ENCODE measurements at places on chromosomes 11 and 22.

GRCh38 chr11:60840470-60841430 is 1.2 kb upstream of the CCDC86 start:
- DNase-seq = peak; percentile 20

GRCh38 chr11:48031602-48032001 is 51.2 kb downstream of the PTPRJ start:
- no peak for DNase-seq

DNA sequence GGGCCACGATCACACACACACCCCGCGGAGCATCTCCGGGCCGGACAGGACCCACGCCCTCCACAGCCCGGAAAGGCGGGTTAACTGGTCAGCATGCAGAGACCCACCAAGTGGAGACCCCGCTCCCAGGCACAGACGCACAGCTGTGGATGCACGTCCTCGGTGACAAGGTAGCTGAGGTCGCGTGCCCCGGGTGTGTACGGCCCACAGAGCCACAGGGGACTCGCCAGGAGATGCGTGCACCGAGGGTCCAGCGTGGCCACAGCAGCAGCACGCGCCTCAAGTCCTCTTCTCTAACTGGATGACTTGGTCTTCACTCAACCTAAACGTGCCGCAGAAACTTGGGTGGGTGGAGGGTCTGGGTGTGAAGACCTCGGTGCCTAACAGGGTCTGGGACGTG is 5.5 kb downstream of the H19 start:
- DNase-seq = no peak

GRCh38 chr11:114232400-114233059 is 63.7 kb upstream of the NNMT start:
- no peak for DNase-seq

DNA sequence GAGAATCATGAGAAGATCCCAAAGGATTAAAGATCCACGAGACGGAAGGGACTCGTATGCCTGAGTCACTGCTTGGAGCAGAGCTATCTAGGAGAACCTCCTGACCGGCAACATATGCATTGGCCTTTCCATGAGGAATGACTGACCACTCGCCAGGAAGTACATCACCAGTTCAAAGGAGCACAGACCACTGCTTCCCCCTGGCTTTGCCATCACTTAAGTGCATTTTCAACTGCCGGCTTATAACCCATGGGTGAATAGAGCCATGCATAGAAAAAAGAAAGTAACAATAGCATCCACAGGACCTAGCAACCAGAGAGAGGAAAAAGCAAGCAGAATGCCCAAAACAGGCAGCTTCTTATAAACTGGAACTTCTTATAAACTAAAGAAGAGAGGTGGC is 98.3 kb upstream of the ZC3H12C start:
- no peak for DNase-seq

DNA sequence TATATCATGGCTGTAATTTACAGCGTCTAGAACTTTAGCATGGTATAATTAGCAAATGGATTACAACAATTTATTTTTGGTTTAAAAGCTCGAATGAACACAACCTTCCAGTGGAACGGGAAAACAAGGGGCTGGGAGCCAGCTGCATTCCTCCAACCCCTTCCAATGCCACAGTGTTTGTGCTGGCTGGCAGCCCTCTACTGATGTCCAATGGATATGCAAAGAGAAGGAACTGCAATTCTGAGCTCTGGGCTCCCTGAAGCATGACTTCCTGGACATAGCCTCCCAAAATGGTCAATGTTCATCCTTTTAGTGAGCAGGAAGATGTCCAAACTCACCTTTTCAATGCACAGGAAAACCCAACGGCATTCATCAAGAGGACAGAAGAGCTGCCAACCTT is 288.3 kb downstream of the TENM4 start:
- DNase-seq = no peak

DNA sequence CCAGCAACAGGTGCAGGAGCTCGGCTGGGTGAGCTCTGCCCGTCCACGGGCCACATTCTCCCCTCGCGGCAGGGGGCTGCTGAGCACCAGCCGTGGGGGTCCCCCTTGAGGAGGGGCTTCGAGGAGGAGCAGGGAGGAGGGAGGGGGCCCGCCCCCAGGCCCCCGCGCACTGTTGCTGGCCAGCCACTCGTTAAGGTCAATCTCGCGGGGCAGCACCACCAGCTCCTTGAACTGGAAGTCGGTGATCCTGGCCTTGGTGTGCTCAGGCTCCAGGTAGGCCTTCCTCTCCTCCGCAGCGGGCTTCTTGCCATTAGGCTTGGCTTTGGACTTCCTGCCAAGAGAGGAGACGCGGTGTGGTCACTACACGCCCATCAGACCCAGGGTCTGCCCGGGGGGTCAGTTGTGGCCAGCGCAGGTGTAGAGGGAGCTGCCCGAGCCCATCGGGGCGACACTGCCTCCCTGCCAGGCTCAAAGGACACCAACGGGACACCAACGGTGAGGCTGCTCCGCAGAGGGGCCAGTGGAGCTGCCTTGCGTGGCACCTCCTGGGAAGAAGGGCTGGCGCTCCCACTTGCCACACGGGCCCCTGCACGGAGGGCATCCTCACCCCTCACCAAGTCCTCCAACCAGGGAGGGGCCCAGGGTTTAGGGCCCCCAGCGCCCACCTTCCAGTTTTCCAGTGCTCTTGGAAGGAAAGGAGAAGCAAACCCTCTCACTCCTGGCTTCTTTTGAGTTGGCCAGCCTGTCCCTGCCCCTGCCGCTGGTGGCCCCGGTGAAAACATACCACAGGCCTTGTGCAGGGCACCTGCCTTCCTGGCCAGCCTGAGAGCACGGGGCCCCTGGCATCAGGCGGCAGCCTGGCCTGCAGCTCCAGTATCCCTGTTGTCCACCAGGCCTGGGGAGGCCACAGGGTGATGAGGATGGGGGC is 5.8 kb downstream of the MOB2 start:
- DNase-seq = no peak

- DNase-seq = peak; percentile 3
Observed at GRCh38 chr22:23684561-23685031, 6.2 kb upstream of the RGL4 start.

DNA sequence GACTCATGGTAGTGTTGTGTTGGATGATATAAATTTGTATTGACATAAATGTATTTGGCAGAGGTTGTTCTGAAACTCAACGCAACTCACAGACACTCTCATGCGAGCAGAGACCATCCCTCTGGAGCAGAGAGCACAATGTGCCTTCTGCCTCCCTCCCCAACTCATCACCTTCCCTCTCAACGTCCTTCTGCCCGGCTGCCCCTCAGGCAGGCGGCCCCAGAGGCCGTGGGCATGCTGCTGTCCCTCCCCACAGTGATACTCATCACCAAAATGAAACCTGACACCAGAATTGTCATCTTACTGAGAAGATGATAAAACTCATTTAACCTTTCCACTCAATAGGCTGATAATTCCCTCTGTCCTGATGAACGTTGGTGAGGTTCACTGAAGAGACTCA is 260.6 kb downstream of the ETS1 start:
- no peak for DNase-seq

GRCh38 chr11:111422494-111423249 is 43.6 kb upstream of the POU2AF1 start:
- peak; percentile 18 for DNase-seq

- no peak for DNase-seq
Observed at GRCh38 chr11:75272391-75272790, 31.8 kb downstream of the TPBGL start.

DNA sequence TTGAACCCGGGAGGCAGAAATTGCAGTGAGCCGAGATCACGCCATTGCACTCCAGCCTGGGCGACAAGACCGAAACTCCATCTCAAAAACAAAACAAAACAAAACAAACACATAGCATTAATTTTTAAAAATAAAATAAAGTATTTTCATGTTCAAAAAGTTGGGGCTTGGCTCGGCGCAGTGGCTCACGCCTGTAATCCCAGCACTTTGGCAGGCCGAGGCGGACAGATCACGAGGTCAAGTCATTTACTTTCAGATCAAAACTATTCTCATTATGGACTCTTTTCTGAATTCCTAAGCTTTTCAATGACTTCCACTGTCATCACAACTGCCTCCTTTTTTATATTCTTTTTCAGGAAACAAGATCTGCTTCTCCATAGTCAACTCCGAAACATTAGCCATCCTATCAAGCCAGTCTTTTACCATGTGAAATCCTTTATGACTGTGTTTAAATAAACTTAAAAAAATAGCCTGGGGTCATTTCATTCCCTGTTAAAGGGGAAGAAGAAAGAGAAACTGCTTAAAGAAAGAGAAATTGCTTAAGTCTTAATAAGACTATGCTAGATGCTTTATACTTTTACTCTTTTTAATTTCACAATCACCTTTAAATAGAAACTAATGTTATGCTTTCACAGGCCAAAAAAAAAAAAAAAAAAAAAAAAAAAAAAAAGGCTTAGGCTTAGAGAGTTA is 13.1 kb upstream of the CHRNA10 start:
- no peak for DNase-seq

- no peak for DNase-seq
Observed at GRCh38 chr11:72226701-72227100, 2.1 kb downstream of the INPPL1 start.

- peak; percentile 89 for DNase-seq
Observed at GRCh38 chr11:6431861-6432260, 8.9 kb downstream of the HPX start.

GRCh38 chr22:19718456-19719049 is 4.2 kb downstream of the SEPTIN5 start:
- DNase-seq = no peak

- no peak for DNase-seq
Observed at GRCh38 chr11:61357233-61357893, 4.3 kb downstream of the CYB561A3 start.

DNA sequence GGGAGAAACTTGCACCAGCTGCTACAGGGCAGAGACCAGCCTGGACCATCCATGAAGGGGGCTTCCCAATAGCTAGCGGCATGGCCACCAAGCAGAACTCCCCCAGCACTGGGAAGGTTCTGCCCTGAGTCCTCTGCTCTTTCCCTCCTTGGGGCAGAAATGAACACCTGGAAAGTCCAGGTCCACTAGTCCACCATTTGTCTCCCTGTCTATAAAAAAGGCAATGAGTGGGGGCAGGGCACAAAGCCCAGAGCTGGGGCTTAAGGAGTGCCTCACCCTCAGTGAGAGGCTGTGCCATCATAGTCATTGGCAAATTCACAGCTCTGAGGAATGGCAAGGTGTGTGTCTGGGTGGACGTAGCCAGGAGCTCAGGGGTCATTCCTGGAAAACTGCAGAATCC is 420.3 kb downstream of the SOX6 start:
- DNase-seq = no peak

DNA sequence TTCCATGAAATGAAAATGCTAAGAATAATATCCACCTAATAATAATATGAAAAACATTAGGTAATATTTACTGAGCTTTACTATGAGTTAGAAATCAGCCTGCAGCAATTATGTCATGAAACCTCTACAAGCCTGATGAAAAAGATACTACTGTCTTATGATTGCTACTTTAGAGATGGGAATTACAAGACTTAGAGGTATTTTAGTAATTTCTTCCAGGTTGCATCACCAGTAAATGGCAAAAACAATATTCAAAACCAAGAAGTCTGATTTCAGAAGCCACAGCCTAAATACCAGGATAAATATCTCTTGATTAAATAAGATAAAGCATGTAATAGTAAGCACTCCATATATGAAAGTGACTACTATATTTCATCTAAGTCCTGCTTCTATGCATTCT is 13.8 kb downstream of the OR5B21 start:
- DNase-seq = peak; percentile 40

- DNase-seq = no peak
Observed at GRCh38 chr11:20912922-20913512, 243.6 kb downstream of the NELL1 start.

DNA sequence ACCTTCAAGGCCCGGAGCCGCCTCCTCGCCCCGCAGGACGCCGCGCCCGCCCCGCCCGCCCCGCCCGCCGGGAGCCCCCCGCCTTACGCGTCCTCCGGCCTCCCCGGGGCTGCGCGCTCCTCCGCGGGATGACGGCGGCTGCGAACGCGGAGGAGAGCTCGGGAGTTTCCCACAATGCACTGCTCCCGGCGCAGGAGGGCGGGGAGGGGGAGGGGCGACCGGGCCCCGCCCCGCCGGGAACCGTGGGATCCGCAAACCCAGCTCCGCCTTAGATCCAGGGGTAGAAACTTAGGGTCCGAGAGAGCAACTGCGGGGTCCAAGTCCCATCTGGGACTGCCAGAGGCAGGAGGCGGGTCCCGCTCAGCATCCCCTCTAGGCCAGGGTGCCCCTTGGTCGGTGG is at the start of gene CEND1:
CEND1 (minus strand) TSS at position 148 of the 400 bp plus-strand sequence. CDS start 1,514 bp downstream, outside the sequence.
- no peak for DNase-seq

GRCh38 chr11:66100272-66101065 is 30.4 kb downstream of the PACS1 start:
- no peak for DNase-seq

- peak; percentile 12 for DNase-seq
Observed at GRCh38 chr22:21791635-21792625, 56.3 kb upstream of the YPEL1 start.

- DNase-seq = no peak
Observed at GRCh38 chr11:6736495-6737121, 35.2 kb downstream of the OR2AG2 start.

- no peak for DNase-seq
Observed at GRCh38 chr11:93482556-93482955, 60.6 kb downstream of the SMCO4 start.

DNA sequence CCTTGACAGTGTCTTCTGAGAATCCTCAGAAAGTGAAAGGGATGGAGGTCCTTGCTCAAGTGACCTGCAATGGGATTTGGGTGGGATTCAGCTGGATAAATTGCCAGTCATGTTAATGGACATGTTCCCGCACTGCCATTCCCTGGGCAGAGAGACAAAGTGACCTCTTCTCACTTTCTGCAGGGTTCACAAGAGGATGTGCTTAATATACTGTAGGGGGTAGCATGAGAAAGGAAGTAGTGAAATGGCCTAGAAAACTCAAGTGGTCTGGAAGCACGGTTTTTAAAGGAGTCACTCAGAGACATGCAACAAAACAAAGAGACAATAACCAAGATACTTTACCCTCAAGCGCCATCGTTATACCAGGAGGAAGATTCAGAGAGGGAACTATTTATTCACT is 70.2 kb downstream of the NELL1 start:
- no peak for DNase-seq

DNA sequence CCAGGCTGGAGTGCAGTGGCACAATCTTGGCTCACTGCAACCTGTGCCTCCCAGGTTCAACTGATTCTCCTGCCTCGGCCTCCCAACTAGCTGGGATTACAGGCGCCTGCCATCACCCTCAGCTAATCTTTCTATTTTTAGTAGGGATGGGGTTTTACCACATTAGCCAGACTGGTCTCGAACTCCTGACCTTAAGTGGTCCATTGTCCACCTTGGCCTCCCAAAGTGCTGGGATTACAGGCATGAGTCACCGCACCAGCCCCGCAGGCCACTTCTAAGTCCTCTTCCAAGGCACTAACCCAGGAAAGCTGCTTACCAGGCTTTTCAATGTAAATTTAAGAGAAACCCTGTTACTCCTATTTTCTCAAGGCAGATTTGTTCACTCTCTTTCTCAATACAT is 50.4 kb downstream of the DENND5A start:
- DNase-seq = peak; percentile 22

- no peak for DNase-seq
Observed at GRCh38 chr11:65108469-65109123, 3.1 kb upstream of the TM7SF2 start.

- DNase-seq = no peak
Observed at GRCh38 chr11:83549984-83550667, 264.0 kb upstream of the CCDC90B start.

All from NCI-H226 (cell line).